ENCODE measurements at places on chromosomes 6 and 20.

DNA sequence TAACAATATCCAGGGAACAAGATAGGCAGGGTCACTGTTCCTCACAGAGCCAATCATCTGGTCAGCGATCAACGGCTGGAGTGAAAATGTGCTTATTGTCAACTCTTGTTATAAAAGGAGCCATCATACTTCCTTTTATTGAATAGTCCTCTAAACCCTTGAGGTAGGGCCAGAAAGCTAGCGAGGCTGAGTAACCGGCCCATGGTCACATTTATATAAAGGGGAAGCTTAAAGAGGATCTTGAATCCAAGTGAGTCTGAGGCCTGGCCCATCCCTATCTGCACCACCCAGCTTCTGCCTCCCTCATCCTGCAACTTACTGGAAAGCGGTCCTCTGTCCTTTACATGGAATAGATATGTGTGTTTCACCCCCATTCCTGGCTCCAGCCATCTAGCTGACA is 9.5 kb downstream of the PHACTR3 start:
- DNase-seq, result no peak

DNA sequence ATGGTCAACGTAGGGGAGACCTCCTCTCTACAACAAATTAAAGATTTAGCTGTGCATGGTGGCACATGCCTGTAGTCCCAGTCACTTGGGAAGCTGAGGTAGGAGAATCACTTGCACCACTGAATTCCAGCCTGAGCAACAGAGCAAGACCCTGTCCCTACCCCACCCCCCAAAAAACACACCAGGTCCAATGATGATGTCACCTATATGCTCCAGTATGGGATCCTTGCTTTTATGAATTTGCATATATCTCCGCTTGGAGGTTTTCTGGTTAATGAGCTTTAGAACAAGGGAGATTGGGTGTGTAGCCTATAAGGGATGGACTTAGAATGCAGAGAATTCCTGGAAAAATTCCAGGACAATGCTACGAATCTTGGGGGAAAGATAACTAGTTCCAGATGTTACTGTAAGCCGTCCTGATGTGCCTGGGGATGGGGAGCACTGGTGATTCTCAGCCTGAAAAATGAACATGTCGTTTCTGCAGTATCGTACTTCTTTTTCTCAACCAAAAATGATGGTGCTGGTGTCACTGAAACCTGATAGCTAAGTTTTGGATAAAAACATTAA is 61.1 kb downstream of the ZBTB2 start:
- no peak for DNase-seq

- no peak for DNase-seq
These were observed 52.8 kb downstream of the TOMM6 start for GRCh38 chr6:41840326-41840725.

DNA sequence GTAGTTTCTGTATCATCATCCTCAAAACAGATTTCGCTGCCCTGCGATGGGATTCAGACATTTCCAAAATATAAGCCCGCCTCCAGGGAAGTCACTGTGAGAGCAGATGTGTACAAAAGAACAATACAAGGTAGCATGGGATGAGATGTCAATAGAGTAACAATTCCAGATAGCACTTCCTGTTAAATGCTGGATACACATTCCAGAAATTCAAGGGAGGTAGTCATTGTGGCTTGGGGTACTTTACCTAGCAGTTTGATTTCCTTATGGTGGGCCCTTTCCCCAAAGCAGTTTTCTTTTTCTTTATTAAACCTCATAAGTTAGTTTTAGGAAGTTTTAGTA is 2.5 kb downstream of the RNF217 start:
- no peak for DNase-seq

DNA sequence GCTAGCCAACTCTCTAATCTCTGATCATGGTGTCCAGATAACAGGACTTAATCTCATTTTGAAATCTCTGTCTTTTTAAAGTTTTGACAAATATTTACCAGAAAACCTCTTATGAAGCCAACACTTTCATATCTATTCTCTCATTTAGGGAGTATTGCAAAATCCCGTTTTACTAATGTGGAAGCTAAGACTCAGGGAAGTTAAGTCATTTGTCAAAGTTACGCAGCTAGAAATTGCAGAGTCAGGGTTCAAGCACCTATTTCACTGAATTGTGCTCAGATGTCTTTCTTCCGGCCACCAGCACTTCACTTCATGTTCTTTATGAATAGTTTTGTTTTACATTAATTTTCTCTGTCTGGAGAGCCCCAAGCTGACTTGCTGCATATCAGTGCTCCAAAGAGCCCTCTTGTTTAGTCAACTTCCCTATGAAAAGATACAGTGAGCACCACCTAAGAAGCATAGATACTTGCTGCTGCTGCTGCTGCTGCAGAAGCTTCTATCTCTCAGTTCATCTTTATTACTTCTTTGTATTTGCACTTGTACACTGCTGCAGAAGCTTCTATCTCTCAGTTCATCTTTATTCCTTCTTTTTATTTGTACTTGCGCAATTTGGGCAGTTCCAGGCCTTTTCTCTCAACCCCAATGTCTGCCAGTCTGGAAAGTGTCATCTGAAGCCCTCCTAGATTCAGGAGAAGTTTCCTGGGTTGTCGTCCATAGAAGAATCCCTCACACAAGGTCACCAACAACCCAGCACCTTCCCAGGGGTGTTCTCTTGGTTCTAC is 329.7 kb downstream of the MAFB start:
- no peak for DNase-seq

- DNase-seq, result no peak
These were observed 172.7 kb downstream of the MRPL14 start for GRCh38 chr6:43954311-43955131.

DNA sequence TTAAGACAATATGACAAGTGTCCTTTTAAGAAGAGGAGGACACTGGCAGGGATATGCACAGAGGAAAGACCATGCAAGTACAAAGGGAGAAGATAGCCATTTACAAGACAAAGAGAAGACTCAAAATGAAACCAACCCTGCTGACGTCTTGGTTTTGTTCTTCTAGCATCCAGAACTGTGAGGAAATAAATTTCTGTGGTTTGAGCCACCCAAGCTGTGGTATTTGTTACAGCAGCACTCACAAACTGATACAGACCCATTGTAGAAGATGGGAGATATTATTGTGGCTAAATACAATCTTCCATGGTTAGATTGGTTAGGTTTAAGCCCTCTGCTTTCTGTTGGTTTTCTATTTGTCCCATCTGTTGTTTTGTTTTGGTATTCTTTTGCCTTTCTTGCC is 88.6 kb upstream of the SLC35F1 start:
- DNase-seq, result no peak

DNA sequence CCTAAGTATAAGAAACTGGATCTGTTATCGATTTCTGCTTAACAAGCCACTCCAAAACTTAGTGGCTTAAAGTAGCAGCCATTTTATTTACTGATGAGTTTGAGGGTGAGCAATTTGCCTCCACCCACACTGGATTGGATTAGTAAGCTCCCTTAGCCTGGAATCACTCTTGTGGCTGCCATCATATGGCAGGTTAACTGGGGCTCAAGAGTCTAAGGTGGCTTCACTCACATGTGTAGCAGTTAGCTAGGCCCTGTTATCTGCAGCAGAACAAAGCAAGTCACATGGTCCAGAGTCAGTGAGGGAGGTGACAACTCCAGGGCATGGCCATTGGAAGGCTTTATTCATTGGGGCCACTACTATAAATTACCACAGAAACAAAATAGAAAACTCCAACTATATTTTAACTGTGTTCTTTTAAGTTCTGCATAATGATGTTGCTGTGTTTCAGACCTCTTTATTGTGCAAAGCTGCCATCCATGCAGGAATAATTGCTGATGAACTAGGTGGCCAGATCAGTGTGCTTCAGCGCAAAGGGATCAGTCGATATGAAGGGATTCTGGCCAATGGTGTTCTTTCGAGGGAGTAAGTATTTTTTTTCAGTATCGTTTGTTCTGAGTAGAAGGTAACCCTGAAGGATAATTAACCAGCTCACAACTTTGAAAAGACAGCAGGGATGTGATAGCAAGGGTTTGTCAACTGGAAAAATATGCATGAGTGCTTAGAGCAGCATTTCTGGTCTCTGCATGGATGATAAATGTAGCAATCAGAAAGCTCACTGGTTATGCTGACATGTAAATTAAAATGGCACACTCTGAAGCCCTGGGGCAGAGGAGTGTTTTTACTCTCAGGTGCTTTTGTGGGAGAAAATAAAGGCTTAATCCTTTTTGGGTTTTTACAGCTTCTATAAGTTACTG is 49.6 kb downstream of the DCBLD1 start:
- no peak for DNase-seq

DNA sequence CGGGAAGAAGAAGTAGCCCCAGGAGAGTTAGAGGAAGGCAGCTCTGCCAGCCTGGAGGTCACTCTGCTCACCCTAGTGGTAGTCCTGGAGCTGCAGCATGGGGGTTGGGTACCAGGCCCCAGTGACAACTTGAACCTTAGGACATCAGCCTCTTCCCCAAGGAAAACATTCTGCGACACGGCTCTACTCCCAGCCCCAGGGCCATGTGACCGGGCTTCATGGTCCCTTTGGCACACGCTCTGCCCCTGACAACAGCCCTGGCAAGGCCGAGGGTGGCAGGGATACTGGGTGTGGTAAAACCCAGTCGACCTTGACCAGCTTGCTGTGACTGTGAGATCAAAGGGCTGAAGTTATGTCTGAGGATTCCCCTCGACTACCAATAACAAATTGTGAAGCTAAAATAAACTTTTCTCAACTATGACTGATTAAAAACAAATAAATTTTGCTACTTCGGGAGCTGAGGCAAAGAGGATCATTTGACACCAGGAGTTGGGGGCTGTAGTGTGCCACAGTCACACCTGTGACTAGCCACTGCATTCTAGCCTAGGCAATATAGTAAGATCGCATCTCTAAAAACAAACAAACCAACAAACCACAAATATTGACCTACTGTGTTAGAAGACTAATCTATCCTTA is 24.4 kb upstream of the ARID1B start:
- no peak for DNase-seq

- no peak for DNase-seq
These were observed 982.9 kb downstream of the TFAP2A start for GRCh38 chr6:9431945-9432344.

GRCh38 chr6:70616728-70617260 is 50.1 kb downstream of the SDHAF4 start:
- DNase-seq, result no peak

DNA sequence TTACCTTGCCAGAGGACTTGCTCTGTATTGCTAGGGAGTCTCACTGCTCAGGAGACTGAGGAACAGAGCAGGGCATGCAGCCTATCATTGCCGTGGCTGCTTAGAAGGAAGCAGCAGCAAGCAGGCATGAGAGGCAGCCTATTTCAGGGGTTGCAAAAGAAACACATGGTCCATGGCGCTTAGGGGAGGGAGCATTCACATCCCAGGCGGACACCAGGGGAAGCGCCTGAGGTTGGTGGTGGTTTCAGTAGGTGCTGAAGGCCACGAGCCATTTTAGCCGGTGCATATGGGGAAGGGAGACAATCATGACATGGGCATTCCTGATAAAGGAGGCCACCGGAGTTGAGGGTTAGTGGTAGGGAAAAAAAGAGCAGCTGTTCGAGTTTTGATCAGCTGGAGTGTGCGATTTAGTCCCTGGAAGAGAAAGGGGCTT is 20.9 kb downstream of the FARS2 start:
- no peak for DNase-seq

DNA sequence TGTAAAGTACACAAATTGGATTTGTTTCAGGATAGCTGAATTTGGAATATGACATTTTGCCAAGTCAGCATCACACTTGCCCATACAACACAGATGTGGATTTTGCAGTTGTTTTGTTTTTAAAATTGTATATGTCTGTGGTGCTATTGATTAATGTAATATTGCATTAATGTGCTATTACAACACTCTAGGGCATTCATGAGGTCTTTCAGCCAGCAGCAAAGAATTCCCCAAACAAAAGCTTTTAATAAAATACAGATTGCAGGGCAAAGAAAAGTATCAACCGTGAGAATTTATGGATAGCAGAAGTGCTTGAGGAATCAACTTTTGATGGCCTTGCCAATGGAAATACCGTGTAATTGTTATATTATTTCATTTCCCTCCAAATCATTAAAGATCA is 144.9 kb downstream of the AIG1 start:
- DNase-seq, result no peak

- DNase-seq, result no peak
These were observed 55.4 kb upstream of the GATA5 start for GRCh38 chr20:62531046-62531838.

DNA sequence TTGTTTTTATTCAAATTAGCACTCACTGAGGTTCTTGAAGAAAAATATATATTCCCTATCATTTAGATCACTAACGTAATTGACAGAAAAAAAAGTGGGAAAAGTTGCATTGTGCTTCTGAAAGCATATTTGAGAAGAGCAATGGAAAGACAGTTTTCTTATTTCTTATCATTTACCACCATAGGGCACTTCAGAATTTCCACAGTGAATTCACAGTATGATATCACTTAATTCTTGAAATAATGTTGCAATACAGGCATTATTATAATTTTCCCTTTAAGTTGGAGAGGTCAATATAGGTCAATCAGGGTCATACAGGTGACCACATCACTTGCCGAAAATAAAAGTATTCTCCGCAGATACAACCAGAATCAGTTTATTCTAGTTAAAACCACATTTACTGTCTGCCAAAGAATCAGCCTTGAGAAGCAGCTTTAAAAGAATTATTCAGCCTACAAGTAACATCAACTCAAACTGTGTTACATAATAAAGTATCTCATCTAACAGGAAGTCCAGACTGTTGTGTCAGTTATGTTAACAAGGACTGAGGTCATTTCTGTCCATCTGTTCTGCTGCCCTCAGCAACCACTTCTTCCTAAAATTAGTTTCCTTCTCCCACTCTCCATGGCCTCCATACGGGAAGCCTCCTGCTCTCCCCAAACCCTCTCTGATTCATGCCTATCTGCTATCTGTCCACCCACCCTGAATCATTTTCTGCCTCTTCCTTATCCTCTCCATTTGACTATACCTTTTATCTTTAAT is 121.2 kb downstream of the SIM1 start:
- no peak for DNase-seq

GRCh38 chr6:49506569-49507111 is 6.9 kb downstream of the GLYATL3 start:
- no peak for DNase-seq

DNA sequence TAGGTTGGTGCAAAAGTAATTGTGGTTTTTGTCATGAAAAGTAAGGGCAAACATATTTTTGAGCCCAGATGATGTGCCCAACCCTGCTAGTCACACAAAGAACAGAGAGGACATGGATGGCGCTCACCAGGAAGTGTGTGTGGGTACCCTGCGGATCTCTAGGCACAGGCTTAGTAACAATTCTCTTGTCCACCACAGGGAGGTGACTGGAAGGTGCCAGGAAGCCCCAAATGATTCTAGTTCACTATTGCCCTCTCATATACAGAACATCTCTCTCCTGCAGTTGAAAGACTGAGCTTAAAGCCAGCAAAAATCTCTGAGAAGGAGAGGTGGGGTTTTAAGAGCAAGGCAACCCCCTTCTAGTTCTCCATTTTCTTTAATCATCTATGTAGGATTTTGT is 272.1 kb upstream of the TAB2 start:
- DNase-seq, result no peak

GRCh38 chr6:71385111-71385822 is 96.7 kb downstream of the OGFRL1 start:
- no peak for DNase-seq

- no peak for DNase-seq
These were observed 156.7 kb downstream of the SYCP2 start for GRCh38 chr20:59776626-59777330.

GRCh38 chr6:25302677-25303128 is 23.5 kb downstream of the CARMIL1 start:
- no peak for DNase-seq
